ENCODE measurements at places on chromosomes 1 and 21.

GRCh38 chr1:15693371-15693770, 9.3 kb downstream of the PLEKHM2 start:
- no peak for DNase-seq

GRCh38 chr1:56512724-56513494, 66.5 kb downstream of the PLPP3 start:
- DNase-seq, result no peak

- DNase-seq, result no peak
Measured at GRCh38 chr1:232369451-232370296, 260.3 kb downstream of the SIPA1L2 start.

GRCh38 chr1:209702832-209703231, 1.8 kb upstream of the HSD11B1 start:
- DNase-seq, result no peak

GRCh38 chr1:91120421-91120820, 98.6 kb upstream of the ZNF644 start:
- DNase-seq, result no peak

Data from left hindlimb (tissue), 1 donor.